ENCODE measurements at places on chromosomes 12 and 14. TPM values are rescaled to one million over a fixed set of nuclear protein-coding genes. Genes with fewer than 3 reads are reported as not detected.

GRCh38 chr12:5447320-5447719, 15.4 kb downstream of the NTF3 start:
- DNase-seq = no peak

DNA sequence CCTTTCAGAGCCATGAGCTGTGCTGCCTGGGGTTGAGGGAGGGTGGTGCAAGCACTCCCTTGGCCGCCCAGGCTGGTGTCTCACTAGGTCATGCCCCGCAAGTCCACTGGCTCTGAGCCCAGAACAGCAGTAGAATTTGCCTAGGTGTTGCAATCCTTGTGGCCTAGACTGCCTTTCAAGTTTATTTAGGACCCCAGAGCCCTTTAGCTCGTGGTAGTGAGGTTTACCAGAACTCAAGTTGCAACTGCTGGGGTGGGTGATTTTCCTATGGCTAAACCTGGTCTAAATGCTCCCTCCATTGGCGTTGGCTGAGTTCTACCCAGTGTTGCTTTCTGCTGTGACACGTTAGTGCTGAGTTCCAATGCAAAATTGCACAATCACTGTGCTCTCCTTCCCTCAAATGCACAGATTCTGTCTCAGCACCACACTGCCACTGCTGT, 287.2 kb downstream of the BCAT1 start:
- no peak for DNase-seq

- no peak for DNase-seq
Observed at GRCh38 chr12:120055231-120056000, 61.1 kb downstream of the RAB35 start.

- DNase-seq = no peak
Observed at GRCh38 chr14:44317441-44317746, 189.7 kb downstream of the FSCB start.

DNA sequence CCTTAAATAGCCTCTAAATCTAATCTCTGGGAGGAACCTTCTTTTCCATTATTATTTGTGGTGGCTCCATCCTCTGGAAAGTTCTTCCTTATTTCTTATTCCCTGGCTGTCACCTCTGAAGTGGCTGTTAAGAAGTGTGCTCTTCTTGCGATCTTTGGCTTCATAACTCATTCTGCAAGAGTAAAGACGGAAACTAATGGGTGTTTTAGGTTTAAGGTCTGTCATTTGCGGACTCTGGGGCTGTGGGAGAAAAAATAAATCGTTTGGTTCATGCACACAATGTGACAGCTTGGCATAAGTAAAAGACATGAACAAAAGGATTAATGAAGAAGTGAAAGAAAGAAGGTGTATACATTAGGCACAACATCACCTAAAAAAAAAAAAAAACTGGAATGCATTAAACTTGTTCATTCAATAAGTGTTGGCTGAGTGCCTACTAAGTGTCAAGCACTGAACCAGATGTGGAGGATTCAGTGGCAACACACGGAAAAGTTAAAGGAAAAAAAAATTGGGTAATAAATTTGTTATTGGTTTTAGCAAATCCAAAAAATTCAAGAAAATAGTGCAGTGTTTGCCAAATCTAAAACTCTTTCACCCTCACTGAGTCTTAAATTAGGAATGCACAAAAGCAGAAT, 99.5 kb downstream of the ERGIC2 start:
- DNase-seq = no peak

- DNase-seq = no peak
Observed at GRCh38 chr14:70148911-70149595, 39.7 kb downstream of the SLC8A3 start.

GRCh38 chr12:117441751-117442150, 80.3 kb upstream of the NOS1 start:
- no peak for DNase-seq

DNA sequence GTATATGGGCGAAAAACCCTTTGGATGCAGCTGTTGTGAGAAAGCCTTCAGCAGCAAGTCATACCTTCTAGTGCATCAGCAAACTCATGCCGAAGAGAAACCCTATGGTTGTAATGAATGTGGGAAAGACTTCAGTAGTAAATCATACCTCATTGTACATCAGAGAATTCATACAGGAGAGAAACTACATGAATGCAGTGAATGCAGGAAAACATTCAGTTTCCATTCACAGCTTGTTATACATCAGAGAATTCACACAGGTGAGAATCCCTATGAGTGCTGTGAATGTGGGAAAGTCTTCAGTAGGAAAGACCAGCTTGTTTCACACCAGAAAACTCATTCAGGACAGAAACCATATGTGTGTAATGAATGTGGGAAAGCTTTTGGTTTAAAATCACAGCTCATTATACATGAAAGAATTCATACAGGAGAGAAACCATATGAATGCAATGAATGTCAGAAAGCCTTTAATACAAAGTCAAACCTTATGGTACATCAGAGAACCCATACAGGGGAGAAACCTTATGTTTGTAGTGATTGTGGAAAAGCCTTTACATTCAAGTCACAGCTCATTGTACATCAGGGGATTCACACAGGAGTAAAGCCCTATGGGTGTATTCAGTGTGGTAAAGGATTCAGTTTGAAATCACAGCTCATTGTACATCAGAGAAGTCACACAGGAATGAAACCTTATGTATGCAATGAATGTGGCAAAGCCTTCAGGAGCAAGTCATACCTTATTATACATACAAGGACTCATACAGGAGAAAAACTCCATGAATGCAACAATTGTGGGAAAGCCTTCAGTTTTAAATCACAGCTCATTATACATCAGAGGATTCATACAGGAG, 21.4 kb downstream of the ZNF268 start:
- no peak for DNase-seq

- no peak for DNase-seq
Observed at GRCh38 chr14:21204167-21205025, 48.5 kb upstream of the OR5AU1 start.

DNA sequence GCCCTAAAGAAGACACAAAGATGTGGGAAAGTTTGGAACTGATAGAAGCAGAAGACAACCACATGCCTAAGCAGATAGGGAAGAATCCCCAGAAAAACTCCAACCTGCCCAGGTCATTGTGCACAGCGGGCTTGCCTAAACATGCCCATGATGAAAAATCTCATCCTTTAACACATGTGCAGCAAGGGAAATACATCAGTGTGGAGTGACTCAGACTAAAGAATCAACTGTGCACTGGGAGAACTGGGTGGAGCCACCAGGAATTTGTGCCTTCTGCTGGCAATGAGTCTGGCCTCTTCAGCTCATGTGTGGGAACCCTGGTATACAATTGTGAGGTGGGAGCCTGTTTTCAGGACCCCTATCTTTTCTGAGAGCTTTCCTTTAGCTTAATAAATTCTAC, 398.5 kb downstream of the FSCB start:
- DNase-seq = no peak

GRCh38 chr12:6057700-6058099, 66.8 kb downstream of the VWF start:
- DNase-seq = no peak

GRCh38 chr14:101849125-101849524, 87.6 kb downstream of the PPP2R5C start:
- DNase-seq = no peak

GRCh38 chr14:72595152-72595862, 298.6 kb downstream of the DPF3 start:
- DNase-seq = no peak

DNA sequence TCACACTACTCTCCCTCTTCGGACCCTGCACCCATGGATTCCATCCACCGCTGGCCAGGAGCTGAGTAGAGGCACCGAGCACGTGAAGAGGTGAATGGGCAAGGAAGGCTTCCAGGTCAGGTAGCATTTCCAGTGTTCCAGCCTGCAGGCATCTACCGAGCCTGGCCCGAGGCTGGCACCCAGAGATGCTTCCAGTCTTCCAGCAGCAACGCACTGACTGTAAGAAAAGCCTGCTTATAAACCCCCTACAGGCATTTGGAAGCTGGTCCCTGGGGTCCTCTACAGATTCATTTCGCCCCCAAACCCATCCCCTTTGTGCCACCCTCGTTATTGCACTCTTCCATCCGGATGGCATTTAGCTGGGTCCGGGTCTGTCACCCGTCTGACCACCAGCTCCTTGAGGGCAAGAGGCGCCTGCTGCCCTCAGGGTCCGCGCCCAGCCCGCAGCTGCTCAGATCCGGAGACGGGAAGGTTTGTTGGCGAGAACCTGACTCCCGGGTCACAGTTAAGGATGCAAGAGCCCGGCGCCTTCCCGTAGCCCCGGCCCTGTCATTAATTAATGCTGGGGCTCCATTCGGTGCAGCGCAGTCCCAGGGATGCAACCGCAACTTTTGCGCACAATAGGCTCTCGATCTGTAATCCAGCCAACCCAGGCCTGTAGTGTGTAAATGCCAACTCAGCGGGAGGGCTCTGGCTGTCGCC, 614 bp upstream of the MARK3 start:
- peak; percentile 56 for DNase-seq

- DNase-seq = no peak
Observed at GRCh38 chr12:16962889-16963288, 356.9 kb upstream of the LMO3 start.

DNA sequence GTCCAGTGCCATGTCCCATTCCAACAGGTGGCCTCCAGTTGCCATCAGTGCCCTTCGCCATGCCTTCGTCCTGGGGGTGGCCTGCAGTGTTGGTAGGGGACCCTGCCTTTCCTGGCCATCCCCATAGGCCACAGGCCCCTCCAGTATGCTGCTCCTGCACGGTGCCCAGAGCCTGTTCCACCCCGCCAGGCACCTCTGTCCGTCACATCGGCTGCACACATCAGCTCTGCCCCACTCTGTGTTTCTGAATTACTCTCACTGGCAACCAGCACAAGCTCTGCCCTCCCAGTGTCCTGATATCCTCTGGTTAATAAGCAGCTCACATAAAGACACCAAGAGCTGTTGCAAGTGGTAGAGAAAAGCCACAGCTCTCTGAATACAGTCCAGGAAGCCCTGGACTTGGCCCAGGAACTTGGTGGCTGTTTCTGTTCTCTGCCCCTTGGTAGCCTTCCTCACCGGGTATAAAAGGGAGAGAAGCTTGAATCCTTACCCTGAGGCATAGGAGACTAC, 31.3 kb upstream of the ATP2A2 start:
- no peak for DNase-seq

Gene REP15
- total RNA-seq = 0.20 TPM

Gene OTOGL
- not detected for total RNA-seq

Gene GLIPR1L1
- not detected for total RNA-seq

Gene TAS2R8
- not detected for total RNA-seq

Gene PRH2
- total RNA-seq = not detected

Gene OAS2
- 56.6 TPM for total RNA-seq

Gene IL22
- not detected for total RNA-seq

Gene POTEM
- total RNA-seq = not detected

Gene BATF
- 165 TPM for total RNA-seq

Gene EXOC3L4
- total RNA-seq = not detected

Gene KCNK10
- not detected for total RNA-seq

Gene AKAP3
- 0.66 TPM for total RNA-seq

Gene ITFG2
- total RNA-seq = 36.3 TPM
